M059J (cell line): ENCODE measurements at places on chromosomes 7 and 10. TPM values are rescaled to one million over a fixed set of nuclear protein-coding genes. Genes with fewer than 3 reads are reported as not detected.

NUTM2D gene
- 0.59 and 3.2 TPM in 2 replicates for total RNA-seq

EPHA1 gene
- total RNA-seq: 0.20 and 0.30 TPM in 2 replicates

DNA sequence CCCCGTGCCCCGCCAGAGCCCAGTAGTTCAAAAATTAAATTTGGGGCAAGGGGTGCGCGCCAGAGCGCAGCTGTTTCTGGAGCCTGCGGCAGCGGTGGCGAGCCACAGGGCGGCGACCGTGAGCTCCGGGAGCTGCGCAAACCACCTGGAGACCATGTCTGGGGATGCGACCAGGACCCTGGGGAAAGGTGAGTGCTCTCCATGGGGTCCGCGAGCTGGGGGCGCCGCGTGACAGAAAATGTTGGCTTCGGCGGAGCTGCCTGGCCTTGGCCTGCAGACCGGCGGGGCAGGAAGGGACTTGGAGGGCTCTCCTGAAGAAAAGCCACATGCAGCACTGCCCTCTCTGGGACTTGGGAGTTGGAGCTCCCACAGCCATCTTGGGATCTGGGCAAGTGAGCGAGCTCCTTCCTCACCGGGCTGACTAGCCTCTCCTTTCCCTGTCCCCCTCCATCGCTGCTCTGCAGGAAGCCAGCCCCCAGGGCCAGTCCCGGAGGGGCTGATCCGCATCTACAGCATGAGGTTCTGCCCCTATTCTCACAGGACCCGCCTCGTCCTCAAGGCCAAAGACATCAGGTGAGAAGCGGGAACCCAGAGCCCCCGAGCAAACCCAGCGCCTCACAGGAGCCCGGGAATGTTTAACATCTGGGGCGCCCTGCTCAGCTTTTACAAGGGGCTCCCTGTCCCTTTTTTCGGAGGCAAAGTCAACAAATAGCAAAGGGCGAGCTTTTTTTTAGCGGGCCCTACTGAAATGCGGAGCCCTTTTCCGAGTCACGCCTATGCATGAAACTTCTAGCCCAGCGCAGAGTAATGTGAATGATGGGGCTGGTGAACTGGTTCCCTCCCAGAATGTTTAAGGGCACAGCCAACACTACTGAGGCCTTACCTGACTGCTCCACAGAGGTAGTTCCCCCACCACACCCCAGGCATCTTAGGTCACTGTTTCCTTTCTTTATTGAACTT is 6.1 kb downstream of the GSTO2 start:
- DNase-seq: no peak

GRCh38 chr7:93715234-93715633 is 140.7 kb upstream of the CALCR start:
- DNase-seq: peak; percentile 52

DNA sequence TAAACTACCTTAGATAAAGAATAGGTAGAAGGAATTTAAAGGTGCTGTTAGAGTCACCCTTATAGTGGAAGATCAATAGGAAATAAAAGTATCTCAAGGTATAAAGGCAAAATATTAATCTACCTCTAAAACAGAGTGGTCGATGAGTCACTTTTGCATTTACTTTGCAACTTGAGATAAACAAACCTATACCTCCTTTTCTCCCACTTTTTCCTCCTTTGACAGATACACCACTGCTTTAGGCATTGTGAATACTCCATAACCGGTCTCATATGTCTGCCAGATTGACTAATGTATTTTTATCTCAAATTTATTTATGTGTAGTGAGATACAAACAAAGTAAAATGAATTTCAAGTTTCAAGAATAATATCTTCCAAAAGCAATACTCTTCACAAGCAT is 193.5 kb downstream of the SKAP2 start:
- DNase-seq: no peak

DNA sequence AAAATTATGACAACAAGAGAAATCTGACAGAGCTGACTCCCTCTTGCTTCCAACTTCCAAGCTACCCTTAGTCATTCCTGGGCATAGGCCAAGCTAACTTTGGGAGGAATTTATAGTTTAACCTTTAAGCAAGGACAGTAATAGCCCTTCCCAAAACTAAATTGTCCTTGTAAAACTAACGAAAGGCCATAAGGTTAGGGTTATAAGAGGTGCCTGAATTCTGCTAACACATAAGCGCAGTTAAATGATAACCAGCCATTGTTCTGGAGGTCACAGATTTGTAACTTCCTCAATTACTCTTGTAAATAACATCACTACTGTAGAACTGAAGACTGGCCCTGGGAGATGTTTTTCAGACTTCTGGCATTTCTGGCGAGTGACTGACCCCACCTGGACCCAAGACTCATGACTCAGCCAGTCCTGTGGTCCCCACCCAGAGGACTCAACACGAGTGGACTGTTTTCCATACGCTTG is 481.2 kb downstream of the KCNMA1 start:
- DNase-seq: peak; percentile 89

SLC26A5 gene
- not detected in 2 replicates for total RNA-seq
